Thymus (tissue), 14 donors: ENCODE measurements at places on chromosomes 16 and 17. TPM values are rescaled to one million over a fixed set of nuclear protein-coding genes. Genes with fewer than 3 reads are reported as not detected.

TNS4 gene
- 0.19 TPM for total RNA-seq

TMEM92 gene
- total RNA-seq, result 0.09 TPM

DYNLRB2 gene
- 1.7 TPM for total RNA-seq

MYADML2 gene
- total RNA-seq, result 0.05 TPM

ABCC12 gene
- 0.05 TPM for total RNA-seq

CTU2 gene
- 14.7 TPM for total RNA-seq

GPR142 gene
- 0.09 TPM for total RNA-seq

IKZF3 gene
- total RNA-seq, result 31.5 TPM

HOXB4 gene
- 0.90 TPM for total RNA-seq

ACSM5 gene
- 0.33 TPM for total RNA-seq

CYBC1 gene
- 80.7 TPM for total RNA-seq

CXCL16 gene
- total RNA-seq, result 3.3 TPM

POLR3K gene
- 8.6 TPM for total RNA-seq

MT1A gene
- 1.2 TPM for total RNA-seq

RNF222 gene
- not detected for total RNA-seq

DPEP2NB gene
- not detected for total RNA-seq

WNK4 gene
- 0.05 TPM for total RNA-seq

GCGR gene
- total RNA-seq, result 0.05 TPM

NOS2 gene
- 0.33 TPM for total RNA-seq

CA7 gene
- 0.19 TPM for total RNA-seq

PLD6 gene
- total RNA-seq, result 1.9 TPM

ST6GALNAC2 gene
- 0.76 TPM for total RNA-seq

TPSAB1 gene
- 4.3 TPM for total RNA-seq

RPAIN gene
- 68.3 TPM for total RNA-seq

REXO5 gene
- 11.1 TPM for total RNA-seq

CBFA2T3 gene
- 11.2 TPM for total RNA-seq

CBFB gene
- total RNA-seq, result 54.3 TPM

CASKIN1 gene
- total RNA-seq, result 0.05 TPM

HOXB9 gene
- 0.05 TPM for total RNA-seq

PNMT gene
- 0.38 TPM for total RNA-seq

UTS2R gene
- 0.33 TPM for total RNA-seq

PRR29 gene
- total RNA-seq, result 0.28 TPM

ADCY9 gene
- 1.3 TPM for total RNA-seq

NOXO1 gene
- 2.2 TPM for total RNA-seq

WFDC1 gene
- 0.52 TPM for total RNA-seq

TBC1D3 gene
- total RNA-seq, result not detected

PRSS21 gene
- 1.2 TPM for total RNA-seq

WNT3 gene
- 0.42 TPM for total RNA-seq
